Stimulated activated CD4-positive, alpha-beta T cell treated with anti-CD3 and anti-CD28 coated beads, Interleukin-15, amount 100 ng/mL, for 48 hours (primary cell): ENCODE measurements at places on chromosomes 2 and 18.

- DNase-seq = no peak
Observed at GRCh38 chr18:79185648-79186047, 116.5 kb downstream of the ATP9B start.

- no peak for DNase-seq
Observed at GRCh38 chr2:1859671-1860450, 115.5 kb upstream of the PXDN start.

DNA sequence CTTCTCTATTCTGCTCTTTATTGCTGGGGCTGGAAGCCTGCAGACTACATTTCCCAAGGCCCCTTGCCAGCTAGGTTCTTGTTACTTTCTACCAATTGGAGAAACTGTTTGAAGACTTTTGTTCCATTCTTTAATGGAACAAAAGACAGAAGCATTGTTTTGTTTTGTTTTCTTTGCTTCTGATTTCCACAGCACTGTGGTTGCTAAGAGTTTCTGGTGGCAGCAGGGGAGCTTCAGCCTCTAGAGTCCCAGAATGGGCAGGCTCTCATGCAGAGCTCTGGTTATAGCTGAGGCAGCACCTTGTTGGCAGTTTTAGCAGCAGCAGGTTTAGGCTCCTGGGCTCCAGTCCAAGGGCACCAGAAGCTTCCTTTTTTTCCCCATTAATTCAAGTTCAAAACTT lies 234.3 kb downstream of the ETAA1 start:
- no peak for DNase-seq

DNA sequence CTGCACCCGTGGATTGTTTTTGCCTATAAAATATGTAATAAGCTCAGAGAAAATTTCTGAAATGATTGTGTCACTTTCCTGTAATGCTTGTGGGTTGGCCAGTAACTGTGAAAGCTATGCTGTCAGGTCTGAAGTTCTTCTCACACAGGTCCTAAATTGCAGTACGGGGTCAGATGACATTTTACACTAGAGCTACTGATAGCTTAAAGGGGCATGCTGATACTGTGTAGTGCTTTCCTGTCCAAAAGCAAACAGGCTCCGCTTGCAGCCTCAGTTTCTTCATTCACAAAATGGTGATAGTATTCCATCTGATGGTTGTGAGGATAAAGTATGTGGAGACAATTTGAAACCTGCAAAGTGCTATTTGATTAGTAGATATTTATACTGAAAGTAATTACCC lies 7.6 kb upstream of the FARSB start:
- no peak for DNase-seq

- no peak for DNase-seq
Observed at GRCh38 chr2:133193544-133194361, 374.5 kb downstream of the NCKAP5 start.

GRCh38 chr2:153871231-153872221 lies at the start of gene GALNT13:
Gene GALNT13, plus strand, starts transcription at chr2:153871922.
- DNase-seq = no peak

GRCh38 chr2:28621172-28622100 lies 125.6 kb downstream of the PLB1 start:
- DNase-seq = peak; percentile 52

- DNase-seq = no peak
Observed at GRCh38 chr2:180364719-180365118, 357.6 kb upstream of the CWC22 start.

DNA sequence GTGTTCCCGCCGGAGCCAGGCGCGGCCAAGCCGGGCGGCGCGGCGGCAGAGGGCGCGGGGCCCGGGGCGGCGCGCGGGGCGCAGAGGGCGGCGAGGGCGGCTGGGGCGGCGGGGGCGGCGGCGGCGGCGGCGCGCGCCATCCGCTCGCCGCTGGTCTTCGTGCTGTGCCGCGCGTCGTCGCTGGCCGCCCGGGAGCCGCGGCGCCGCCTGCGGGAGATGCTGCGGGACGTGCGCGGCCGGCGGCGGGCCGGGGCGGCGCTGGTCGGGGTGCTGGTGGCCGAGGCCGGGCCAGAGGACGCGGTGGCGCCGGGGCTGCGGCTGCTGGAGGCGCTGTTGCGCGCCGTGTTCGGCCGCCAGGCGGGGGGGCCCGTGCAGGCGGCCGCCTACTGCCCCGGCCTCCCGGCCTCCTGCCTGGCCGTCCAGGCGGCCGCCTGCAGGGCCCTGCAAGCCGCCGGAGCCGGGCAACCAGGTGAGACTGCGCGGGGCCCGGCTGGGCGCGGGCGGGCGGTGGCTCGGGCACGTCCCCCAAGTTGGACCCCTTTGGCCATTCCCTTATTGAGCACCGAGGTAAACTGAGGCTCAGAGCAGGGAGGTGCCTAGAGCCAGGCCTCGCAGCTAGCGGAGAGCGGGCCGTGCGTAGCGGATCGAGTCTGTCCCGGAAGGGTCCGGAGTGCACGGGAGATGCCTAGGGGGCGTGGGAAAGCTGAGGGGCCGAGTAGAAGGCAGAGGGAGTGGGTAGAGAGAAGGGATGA lies 584 bp downstream of the C2orf72 start:
- no peak for DNase-seq

- no peak for DNase-seq
Observed at GRCh38 chr2:125516496-125517109, 1139.4 kb upstream of the GYPC start.

GRCh38 chr18:38415811-38416210 lies 850.2 kb upstream of the CELF4 start:
- DNase-seq = no peak

GRCh38 chr2:159515441-159515840 lies 100.9 kb downstream of the BAZ2B start:
- DNase-seq = no peak

DNA sequence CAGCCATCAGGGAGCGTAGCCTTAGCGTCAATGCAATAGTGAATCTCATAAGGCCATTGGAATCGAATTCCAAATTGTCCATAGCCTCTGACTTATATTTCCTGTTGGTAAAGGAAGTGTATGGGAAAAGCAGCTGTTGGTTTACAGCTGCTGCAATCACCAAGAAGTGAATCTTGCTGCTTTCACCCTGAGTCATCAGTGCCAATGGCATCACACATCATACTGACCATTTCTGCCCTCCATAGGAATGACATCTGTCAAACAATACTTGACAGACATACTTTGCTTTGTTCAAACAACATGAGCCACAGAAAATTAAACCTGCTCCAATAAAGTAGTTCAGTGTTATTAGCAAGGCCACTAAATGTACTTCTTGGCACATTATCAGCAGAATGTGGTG lies 111.2 kb upstream of the KLHL29 start:
- no peak for DNase-seq

GRCh38 chr2:142975239-142975638 lies 97.8 kb downstream of the KYNU start:
- DNase-seq = no peak

GRCh38 chr2:227765788-227766372 lies 20.2 kb downstream of the SCYGR8 start:
- DNase-seq = no peak

DNA sequence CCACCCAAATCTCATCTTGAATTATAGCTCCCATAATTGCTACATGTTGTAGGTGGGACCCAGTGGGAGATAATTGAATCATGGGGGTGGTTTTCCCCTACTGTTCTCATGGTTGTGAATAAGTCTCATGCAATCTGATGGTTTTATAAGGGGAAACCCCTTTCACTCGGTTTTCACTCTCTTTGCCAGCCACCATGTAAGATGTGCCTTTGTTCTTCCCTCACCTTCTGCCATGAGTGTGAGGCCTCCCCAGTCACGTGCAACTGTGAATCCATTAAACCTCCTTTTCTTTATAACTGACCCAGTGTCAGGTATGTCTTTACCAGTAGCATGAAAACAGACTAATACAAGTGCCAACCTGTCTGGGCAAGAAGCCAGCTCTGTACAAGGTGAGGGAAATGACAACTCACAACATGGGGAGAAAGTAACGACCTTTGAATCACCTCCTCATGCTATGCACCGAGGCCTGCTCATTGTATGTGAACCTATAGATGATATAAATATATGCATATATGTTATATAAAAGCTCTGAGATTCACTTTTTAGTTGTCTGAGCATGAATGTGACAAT lies 162.2 kb downstream of the ALPK2 start:
- DNase-seq = no peak

- DNase-seq = peak; percentile 37
Observed at GRCh38 chr2:235270956-235271355, 222.9 kb upstream of the AGAP1 start.

- no peak for DNase-seq
Observed at GRCh38 chr2:8573234-8573941, 108.5 kb upstream of the ID2 start.

DNA sequence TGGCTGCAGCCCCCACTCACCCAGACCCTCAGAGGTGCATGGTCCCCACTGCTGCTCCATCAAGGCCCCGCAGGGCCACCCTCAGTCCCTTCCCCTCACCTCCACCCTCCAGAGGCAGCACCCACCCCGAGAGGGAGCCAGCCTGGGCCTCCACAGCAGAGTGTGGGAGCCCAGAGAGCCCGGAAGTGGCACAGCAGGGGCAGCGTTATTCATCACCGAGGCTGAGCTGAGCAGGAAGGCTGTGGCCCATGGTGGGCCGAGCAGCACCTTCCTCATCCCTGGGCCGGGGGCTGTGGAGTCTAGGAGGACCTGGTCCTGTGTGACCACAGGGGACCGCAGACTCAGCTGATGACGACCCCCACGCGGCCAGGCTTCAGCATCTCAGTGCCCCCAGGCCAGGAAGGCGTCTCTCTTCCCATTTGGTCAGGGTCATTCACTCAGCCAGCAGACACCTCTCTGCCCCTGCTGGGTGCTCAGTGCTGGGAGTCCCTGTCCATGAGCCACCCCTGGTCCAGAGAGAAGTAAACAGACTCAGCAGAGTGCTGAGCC lies 258.1 kb downstream of the ATAD2B start:
- no peak for DNase-seq

DNA sequence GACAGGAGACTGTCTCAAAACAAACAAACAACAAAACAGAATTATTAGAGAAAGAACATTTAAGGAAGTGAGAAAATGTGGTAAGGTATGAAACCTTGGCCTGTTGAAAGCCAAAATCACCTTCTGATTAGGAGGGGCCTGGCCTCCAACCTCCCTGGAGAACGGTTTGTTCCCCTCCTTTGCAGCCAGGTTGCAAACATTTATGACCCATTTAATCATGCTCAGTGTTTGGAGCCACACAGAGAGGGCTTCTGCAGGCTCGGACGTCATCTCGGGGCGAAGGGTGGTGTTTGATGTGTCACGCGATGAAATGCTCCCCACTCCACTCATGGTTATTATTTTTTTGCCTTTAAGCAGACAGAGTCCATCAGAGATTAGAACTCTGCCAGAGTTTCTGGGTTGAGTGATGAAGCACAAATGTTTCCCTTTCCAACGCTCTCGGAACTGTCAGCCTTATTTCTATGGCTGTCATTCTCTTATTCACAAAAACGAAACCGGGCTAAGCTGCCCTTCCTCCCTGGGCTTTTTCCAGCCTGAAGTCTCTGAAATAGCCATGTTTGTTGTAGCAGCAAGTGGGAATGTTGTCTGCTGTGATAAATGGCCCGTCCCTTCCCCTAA lies 33.6 kb upstream of the ROCK2 start:
- no peak for DNase-seq

- DNase-seq = no peak
Observed at GRCh38 chr2:152611458-152612231, 105.6 kb downstream of the PRPF40A start.

- no peak for DNase-seq
Observed at GRCh38 chr2:25308599-25308998, 33.1 kb downstream of the DNMT3A start.

DNA sequence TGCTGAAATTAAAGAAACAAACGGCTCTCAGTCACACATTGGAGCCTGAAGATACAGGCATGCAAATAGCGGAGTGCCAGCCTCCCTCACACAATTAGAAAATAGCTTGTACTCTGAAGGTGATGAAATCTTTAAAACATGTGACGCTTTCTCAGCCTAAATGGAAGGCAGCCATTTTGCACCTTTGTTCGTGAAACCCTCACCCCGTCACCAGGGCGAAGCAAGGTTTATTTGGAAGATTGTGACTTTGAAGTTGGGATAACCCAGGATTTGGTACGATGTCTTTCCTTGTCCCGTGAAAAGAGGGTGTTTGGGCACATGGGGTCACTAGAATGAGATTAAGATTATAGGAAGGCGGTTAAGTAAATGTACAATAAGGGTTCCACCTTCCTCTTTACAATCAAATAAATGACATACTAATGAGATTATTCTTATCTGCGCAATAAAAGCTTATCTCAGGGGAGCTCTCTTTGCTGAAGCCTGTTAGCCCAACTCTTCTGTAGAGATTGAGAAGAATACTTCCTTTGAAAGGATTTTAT lies 4.2 kb downstream of the SH3BP4 start:
- no peak for DNase-seq

- no peak for DNase-seq
Observed at GRCh38 chr18:59733421-59733820, 36.2 kb upstream of the CCBE1 start.

DNA sequence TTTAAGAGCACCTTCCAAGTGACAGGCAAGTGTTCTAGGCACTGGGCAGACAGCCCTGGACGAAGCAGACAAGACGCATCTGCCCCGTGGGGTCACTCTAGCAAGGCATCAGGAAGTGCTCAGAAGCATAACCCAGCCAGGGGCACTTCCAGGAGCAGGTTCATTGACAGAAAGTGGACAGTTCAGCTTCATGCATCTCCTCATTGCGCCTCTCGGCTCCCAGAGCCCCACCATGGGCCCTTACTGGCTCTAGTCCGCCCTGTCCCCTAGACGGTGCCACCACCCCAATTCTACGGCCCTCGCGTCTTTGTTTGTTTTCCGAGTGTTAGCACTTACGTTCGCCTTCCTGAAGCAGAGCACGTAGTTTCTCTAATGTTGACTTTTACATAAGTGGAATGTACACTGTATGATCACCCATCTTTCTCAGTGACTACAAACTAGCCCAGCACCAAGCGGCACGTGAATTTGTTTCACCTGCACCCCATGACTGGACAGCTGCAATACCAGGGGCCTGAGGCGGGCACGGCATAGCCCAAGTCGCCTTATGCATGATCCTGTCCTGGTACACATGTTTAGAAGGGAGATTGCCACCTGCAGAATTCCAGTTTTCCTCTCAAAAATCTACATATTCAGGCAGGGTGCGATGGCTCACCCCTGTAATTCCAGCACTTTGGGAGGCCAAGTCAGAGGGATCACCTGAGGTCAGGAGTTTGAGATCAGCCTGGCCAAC lies 33.2 kb downstream of the SNED1 start:
- DNase-seq = no peak

GRCh38 chr2:61177727-61178549 lies 15.9 kb downstream of the C2orf74 start:
- peak; percentile 10 for DNase-seq

- no peak for DNase-seq
Observed at GRCh38 chr2:10091182-10091888, 11.1 kb upstream of the CYS1 start.

DNA sequence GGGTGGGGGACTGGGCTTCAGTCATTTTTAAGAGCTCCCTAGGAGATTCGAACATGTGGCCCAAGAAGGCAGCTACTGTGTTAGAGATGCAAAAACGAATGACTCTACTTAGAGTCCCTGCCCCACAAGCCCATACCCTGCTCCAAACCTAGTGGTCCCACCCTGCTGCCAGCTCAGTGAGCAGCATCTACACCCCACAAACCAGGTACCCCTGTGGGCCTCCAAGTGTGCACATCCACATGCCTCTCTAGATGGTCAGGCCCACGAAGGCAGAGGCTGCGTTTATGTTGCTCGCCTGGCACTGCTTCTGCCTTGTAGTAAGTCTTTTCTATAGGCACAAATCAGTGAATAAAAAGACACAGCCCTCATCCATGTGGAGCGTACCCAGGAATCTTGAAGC lies 112.6 kb downstream of the PDCL3 start:
- no peak for DNase-seq
